ENCODE measurements at places on chromosomes 2 and 18.

DNA sequence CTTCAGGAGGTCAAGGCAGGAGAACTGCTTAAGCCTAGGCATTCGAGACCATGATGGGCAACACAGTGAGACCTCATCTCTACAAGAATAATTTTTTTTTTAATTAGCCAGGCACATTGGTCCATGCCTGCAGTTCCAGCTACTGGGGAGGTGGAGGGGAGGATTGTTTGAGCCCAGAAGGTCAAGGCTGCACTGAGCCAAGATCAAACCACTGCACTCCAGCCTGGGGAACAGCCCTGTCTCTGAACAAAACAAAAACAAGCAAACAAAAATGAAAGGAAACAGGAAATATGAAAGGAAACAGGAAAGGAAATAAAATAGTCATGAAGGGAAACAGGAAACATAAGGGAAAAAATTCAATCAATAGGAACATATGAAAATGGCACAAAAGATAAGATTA, 64.7 kb upstream of the TMEM247 start:
- DNase-seq: no peak

GRCh38 chr18:48002933-48003365, 72.5 kb upstream of the SMAD2 start:
- no peak for DNase-seq

- no peak for DNase-seq
Observed at GRCh38 chr2:36404318-36404717, 48.7 kb downstream of the CRIM1 start.

GRCh38 chr18:23266717-23267446, 131.6 kb downstream of the CABLES1 start:
- no peak for DNase-seq

DNA sequence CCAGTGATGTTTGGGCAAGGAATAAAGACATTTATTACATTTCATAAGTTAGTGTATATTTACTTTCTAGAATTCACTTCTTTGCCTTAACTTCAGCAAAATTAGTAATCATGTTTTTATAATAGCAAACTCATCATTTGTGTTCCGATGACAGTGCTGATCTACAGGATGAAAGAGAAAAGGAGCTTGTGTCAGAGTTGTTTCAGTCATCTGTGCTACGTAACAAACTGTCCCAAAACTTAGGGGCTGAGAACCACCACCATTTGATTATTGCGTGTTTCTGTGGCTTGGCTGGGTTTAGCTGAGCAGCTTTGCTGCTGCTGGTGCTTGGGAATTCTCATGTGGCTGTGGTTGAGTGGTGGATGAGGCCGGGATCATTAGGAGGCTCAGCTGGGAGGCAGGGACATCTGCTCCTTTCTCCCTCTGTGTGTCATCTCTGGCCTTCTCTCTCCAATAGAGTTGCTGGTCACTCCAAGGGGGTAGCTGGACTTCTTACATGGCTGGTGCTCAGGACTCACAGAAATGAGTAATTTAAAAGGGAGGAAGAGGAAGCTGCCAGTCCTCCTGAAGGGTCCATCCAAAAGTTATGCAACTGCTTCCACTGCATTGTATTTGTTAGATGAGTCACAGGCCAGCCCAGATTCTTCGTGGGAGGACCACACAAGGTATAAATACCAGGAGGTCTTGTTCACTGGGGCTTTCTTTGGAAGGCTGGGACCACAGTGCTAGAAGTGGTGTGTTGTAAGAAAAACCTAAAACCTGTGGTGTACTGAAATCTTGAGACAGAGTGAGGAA, 43.4 kb upstream of the HAAO start:
- no peak for DNase-seq

DNA sequence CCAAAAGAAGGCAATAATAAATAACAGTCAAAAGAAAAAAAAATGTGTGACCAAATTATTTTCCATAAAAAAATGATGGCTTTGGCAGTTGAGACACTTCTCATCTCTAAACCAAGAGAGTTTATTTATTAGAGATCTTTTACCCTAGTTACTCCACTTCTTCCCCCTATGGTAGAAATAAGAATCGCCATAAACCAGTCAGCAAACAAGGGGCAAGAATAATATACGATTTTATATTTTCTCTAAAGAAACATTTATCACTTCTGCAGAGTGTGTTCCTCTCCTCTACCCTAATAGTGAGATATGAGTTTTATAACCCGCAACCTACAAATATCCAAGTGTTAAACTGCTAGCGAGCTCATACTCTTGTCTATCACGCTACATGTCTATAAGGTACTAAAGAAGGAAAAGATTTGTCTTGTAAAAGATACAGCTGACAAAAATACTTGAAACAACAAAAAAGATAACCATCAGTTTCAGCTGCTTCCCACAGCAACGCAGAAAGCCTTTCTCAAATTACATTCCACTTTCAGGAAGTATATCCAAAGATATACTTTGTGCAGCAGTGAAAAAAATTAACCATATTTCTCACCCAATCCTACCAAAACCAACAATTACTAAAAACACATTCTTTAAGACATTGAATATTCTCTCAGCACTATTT, 2.3 kb downstream of the RNF103 start:
- DNase-seq: no peak

DNA sequence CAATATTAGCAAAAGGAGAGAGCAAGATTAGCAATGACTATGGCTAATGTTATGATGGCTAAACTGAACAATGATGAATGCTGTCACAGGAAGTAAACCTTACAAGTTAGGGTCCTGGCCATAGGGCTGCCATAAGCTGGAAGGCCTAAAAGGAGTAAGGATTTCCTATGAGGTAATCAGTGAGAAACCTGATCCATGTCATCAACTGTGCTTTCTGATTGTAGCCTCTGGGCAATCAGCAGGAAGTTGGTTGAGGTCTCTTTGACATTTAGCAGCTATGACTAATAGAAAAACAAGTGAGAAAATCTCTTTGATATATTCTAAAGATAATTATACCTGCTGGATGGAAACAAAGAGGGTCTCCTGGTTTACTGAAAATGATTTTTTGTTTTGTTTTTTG, 193.0 kb downstream of the RAB3GAP1 start:
- DNase-seq: no peak

GRCh38 chr2:360124-360523, 72.2 kb upstream of the ALKAL2 start:
- DNase-seq: no peak

DNA sequence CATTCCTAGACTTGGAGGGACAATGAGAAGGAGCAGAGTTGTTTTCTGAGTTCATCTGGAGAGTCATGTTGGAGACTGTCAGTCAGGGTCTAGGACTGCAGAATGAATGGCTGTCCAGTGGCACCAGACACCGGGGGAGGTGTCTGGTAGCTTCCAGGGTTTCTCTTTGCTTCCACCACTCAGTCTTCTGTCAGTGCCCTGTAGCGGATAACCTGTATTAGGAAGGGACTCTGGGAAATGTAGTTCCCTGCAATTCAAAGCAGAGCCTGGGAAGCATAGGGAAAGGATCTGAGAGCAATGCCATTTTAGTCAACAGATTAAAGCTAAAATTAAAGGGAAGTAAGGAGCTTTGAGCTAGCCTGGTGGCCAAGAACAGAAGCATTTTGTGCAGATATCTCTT, 257.9 kb downstream of the THSD7B start:
- no peak for DNase-seq

DNA sequence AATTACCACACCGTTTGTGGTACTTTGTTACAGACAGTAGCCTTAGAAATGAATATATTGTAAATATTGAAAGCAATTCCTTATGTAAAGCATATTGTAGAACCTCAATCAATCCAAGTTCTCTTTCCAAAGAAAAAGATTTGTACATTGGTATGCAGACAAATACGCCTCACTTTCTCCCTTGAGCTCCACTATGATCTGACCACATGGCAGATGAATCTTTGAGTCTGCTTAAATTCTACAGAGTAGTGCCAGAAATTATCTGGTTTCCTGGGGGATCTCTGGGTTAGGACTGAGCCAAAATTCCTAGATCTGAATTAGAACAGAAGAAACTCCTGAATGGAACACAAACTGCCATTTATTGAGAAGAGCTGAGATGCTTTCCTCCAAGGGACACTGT, 99.0 kb downstream of the CPO start:
- DNase-seq: no peak

DNA sequence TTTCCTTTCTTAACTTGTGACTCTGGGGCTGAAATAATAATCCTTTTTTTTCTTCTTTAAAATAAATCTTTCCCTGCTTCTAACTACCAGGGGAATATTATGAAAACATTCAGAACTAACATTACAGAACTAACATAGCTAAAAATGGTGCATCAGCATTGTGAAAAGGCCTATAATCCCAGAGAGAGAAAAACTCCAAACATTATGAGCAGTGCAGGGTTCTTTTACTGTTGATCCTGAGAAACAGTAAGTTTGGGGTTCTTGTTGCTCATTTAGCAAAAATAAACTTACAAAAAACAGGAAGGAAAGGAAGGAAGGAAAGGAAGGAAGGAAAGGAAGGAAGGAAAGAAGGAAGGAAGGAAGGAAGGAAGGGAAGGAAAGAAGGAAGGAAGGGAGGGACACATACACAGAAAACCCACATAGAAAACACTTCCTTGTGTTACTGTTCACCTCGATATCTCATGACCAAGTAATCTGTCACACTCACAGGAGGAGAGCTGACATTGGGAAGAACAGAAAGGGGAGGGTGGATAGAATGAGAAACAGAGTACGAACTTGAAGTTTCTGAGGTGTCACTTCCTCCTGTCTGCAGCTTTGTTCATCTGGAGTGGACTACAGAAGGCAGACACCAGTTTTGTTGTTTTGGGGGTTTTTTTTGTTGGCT, 18.4 kb upstream of the PIK3C3 start:
- DNase-seq: no peak

DNA sequence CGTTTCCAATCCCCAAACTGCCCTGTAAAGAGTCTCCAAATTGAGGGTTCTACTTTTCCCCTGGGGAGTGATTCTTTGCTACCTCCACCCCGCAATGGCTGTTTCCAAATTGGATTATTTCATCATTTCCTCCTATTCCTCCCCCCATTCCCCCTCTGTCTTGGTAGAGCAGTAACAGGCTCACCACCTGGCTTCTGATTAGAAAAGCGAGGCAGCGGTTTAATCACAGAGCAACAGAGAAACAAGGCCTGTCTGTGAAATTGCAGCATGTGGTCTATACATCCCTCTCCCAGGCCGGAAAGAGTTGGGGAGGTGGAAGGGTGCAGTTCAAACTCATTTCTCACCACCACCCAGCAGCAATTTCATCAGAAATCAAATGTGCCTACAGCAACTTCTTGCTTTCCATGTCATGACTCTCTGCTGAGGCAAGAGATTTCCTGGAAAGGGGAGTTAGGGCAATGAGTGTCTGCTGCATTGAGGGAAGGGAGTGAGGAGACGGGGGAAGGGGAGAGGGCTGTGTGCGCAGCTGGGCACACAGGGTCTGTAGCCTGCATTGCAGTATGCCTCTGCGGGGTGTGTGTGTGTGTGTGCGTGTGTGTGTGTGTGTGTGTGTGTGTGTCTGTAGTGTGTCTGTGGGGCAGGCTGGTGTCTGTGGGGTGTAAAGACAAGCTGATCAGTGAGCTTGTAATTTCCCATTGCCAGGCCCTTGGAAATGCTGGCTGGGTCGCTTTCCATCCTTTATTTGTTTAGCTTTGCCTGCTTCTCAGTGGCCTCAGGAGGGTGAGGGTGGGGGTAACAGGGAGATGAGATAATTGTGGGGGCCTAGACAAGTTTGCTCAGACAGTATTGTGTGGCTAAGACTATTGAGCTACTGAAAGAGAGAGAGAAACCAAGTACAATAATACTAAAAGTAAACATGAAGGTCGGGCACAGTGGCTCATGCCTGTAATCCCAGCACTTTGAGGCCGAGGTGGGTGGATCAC, 13.5 kb upstream of the IGFBP2 start:
- DNase-seq: no peak

- no peak for DNase-seq
Observed at GRCh38 chr2:157055660-157056199, 201.8 kb upstream of the GALNT5 start.

GRCh38 chr2:18856765-18857164, 267.4 kb upstream of the NT5C1B start:
- no peak for DNase-seq

GRCh38 chr2:1721706-1722646, 22.3 kb downstream of the PXDN start:
- no peak for DNase-seq

DNA sequence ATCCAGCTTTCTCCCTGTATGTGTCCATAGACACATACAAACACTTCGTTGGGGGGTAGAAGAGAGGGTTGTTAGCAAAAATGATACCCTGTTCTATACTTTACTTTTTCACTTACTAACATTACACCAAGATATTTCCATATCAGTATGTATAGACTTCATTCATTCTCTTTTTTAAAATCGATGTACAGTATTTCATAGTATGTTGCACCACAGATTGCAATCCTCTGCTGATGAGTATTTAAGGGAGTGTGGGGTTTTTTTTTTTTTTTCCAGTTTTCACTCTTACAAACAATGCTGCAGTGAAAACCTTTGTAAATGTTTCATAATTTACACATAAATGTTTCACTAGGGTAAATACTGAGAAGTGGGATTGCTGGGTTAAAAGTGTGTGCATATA, 402.3 kb downstream of the LRATD1 start:
- no peak for DNase-seq

- no peak for DNase-seq
Observed at GRCh38 chr2:212177724-212178123, 360.9 kb downstream of the ERBB4 start.

- DNase-seq: no peak
Observed at GRCh38 chr2:171180229-171180930, 19.7 kb upstream of the TLK1 start.

DNA sequence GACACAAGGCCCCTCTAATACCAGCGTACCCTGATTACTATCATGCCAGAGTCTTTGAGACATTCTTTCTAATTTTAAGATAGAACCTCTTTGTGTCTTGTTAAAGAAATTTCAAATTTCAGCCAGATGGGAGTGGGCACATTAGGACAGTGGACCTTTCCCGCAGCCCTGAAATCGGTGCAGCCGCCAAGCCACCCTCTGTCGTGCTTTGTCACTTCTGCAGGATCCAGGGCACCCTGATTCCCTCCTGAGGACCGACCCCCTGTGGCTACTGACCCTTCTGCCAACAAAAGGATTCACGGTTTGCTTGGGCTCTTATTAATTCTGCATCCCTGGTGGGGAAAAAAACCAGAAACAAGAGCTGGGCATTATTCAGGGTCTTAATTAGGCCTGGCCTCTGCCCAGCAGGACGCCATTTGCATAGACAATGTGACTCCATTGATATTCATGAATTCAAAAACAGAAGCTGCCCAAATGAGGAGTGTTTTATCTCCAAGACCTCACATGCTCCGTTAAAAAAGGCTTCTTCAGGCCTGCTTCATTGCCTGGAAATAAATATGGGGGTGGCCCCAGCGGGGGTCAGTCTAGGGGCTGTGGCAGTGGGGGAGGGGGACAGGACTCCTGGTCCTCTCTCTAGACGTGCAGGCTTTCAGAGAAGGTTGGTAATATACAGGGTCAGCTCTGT, 116.9 kb downstream of the ALPK2 start:
- DNase-seq: no peak

DNA sequence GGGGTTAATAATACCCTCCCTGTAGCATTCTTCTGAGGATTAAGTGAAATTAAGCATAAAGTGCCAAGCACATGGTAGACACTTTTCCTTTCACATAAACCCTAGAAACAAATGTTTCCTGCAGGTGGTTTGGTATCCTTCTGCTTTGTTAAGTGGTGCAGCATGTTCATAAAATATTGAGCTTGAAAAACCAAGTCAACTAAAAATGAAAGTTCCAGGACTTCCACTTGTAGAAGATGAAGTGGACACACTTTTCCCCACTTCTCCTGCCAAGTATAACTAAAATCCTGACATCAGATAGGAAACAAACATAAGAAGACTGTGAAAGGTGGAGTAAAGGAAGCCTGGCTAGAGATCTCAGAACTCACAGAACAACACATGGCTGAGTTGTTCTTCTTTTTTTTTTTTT, 90.5 kb downstream of the COLEC12 start:
- DNase-seq: no peak
